Lower lobe of right lung (tissue), 2 donors: ENCODE measurements at places on chromosomes 16 and 17. TPM values are rescaled to one million over a fixed set of nuclear protein-coding genes. Genes with fewer than 3 reads are reported as not detected.

The NPIPA5 gene
- 12.3 TPM for total RNA-seq

The TBC1D10B gene
- 36.9 TPM for total RNA-seq

The FZD2 gene
- total RNA-seq: 7.4 TPM

The RNF222 gene
- total RNA-seq: not detected

The BCAR1 gene
- 65.1 TPM for total RNA-seq

The IRF8 gene
- total RNA-seq: 67.9 TPM

The UMOD gene
- total RNA-seq: not detected

The SERPINF2 gene
- 24.1 TPM for total RNA-seq

The GLIS2 gene
- 21.5 TPM for total RNA-seq

The EIF3C gene
- total RNA-seq: 484 TPM

The TIMP2 gene
- total RNA-seq: 260 TPM

The USB1 gene
- 39.9 TPM for total RNA-seq

The XYLT2 gene
- total RNA-seq: 19.3 TPM

The MT4 gene
- total RNA-seq: not detected

The ACSM3 gene
- total RNA-seq: 25.2 TPM
